ENCODE measurements at places on chromosomes 3 and 15. TPM values are rescaled to one million over a fixed set of nuclear protein-coding genes. Genes with fewer than 3 reads are reported as not detected.

C3orf22 gene
- total RNA-seq: not detected

CHST13 gene
- not detected for total RNA-seq

- no peak for DNase-seq
Measured at GRCh38 chr3:25033407-25034029, 394.5 kb upstream of the RARB start.

DNA sequence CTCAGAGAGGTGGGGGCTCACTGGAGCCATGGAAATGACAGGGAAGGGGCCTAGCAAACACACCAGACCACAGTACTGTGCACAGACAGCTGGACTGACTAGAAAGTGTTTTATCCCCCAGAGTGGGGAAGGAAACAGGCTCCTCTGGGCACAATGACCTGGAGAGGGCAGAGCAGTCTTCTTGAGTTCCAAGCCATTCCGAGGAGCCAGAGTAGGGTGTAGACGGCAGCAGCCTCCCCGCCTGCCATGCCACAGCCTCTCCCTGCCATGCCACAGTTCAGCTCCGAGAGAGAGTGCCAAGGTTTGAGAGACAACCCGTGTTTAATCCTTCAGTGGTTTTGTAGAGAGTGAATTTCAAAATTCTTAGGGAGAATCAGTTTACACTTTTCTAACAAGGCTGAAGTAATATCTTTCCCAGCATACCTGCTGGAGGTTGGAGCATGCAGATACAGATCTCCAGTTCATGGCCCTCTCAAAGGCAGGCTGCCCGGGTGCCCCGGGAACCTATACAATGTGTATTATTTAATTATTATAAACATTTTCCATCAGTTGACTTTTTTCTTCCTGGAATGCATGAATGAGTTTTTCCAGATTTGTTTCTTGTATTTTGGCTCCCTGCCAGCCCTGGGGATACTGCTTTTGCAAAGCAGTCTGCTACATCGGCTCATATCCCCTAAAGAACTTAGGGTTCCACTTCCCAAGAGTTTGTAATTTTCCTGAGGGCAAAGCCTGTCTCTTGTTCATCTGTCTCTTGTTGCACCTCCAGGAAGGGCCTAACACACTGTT is 3.2 kb downstream of the PODXL2 start:
- DNase-seq: no peak

DNA sequence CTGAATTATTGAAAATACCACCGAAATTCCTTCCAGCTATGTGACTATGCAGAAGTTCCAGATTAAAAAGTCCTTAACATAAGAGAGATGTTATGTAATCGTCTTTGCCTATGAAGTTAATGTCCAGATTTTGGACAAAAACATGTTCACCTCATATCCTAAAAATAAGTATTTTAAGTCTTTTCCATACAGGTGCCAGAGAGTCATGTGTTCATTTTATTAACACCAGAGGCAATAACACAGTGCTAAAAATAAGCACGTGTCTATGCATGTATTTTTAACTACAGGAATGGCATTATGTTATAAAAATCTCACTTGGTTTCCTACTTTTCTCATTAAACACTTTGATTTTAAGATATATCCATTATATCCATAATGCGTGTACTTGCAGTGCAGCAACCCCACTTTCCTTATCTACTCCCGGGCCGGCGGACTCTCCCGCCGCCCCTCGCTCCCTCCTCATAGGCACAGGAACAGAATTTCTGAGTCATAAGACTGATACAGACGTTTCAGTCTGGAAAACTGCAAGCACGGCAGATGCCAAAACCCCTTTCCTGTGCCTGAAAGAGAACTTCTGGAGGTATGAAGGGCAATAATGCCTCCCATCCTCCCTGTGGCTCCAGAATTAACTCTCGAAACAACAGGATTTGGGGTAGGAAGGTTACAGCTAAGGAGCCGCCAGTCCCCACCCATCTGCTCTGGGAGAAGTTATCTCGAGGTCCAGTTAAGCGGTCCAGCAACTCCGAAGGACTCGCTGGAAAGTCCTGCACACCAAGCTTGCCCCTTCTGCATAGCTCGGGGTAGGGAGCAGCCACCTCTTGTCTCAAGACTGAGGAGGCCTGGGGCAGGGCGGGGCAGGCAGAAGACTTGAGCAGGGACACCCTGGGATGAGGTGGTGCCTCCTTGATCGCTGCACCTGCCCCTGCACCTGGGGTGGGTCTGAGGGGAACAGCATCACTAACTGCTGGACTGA is 22.3 kb upstream of the PSTPIP1 start:
- DNase-seq: peak; percentile 48

DNA sequence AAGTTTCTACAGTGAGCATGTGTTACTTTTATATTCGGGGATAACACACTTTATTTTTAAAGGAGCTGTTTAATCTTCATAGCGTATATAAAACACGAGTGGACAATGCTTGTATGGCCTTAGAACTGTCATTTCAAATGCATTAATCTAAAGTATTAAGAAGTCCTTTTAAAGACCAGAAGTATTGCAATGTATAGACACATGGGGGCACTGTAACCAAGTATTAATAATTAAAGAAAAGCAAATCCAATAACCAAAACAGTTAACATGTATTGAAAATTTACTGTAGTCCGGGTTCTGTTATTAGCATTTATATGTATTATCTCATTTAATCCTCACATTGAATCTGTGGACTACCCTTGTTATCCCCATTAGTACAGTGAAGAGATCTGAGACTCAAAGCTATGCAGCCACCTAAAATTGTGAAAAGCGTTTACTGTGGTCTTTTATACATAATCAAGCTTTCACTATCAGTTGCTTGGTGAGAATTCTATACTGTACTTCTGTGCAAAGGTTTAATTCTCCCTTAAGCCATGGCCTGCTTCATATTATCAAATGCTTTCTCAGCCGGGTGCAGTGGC is 10.1 kb downstream of the ARL14 start:
- peak; percentile 37 for DNase-seq

DNA sequence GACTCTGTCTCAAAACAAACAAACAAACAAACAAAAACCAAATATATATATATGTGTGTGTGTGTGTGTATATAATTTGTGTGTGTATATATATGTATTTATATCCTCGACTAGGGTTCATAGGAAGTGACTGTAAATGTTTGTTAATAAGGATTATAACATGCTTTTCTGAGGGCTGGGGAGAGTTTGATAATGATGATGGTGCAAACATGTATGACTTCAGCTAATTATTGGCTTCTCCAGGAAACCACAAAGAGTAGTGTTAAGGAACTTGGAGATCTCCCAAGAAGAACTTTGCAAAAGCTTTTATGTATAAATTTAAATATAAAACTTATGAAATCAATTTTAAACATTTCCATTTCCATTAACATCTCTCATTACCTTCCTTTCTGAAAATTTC is 3.9 kb upstream of the OPA1 start:
- DNase-seq: no peak

DNA sequence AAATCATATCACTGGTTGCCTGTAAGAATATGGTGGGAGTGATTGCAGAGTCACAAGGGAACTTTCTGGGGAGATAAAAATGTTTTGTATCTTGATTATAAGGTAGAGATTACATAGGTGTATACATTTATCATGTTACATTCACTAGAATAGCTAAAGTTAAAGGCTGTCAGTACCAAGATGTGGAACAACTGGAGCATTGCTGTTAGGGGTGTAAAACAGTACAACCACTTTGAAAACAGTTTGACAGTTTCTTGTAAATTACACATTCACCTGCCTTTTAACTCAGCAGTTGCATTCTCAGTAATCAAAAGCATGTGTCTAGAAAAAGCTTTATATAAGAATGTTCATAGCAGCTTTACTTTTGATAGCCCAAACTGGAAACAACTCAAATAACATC is 27.6 kb downstream of the RASA2 start:
- DNase-seq: no peak

- peak; percentile 85 for DNase-seq
Measured at GRCh38 chr3:162586591-162586990, 1090.0 kb downstream of the OTOL1 start.

DNA sequence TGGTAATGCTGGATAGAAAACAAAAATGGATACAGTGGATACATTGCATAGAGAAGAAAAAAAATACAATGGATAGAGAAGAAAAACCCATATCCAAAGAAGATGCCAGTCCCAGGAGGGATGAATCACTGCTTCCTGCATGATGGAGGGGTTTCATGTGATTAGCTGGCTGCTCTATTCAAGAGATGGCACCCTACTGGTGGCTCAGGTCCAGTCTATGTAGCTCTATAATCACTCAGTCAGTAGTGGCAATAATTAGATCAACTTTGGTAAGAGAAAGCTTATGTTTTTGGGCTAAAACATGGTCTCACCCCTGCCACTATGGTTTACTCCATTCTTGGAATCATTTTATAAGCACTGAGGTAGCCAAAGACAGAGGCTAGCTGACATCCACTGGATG is 33.7 kb upstream of the NOX5 start:
- no peak for DNase-seq

DNA sequence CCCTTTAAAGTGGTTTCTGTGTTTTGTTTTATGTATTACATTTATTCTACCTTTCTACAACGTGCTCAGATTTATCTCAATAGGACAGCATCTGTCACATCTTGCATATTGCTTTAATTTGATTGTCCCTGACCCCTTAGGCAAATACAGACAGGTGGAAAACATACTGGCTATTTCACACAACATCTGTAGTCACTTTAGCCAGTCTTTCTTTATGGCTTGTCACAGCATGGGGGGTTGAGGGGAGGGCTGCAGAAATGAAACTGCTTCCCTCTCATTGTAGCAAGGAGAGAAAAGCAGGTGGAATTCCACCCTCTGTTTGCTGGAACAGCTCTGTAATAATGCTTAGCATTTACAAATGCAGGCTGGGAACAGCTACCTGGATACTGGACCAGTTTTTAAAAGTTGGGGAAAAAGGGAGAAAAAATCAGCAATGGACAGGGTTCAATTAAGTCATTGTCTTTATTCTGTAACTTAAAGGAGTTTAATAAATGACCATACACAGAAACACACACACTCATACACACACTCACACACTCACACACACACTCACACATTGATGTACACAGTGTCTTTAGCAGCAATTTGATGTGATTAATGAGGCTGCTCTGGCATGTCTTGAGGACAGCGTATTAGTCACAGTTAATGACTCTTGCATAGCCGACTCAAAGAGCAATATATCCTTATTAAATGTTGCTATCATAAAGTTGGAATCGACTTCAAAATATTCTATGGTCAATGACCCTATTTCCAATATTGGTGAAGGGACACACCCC is 283.7 kb upstream of the GBE1 start:
- DNase-seq: no peak

DNA sequence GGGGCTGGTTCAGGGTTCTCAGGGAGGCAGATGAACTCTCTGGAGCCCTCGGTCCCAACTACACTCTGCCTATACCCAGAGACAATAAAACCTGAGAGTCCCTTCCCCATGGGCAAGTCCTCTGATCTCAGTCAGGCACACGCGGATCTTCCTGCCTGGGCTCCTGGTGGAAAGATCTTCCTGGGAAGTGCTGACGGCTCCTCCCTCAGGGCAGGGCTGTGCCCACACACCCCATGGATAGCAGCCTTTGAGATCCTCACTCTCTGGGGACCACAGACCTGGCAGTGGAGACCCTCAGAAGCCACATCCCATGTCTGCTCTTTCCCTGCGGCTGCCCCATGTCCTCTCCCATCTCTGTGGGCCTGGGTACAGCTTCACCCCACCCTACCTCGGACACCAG is 10.4 kb downstream of the SH2D7 start:
- DNase-seq: no peak

GRCh38 chr15:56640127-56640526 is 93.2 kb downstream of the ZNF280D start:
- DNase-seq: no peak

DNA sequence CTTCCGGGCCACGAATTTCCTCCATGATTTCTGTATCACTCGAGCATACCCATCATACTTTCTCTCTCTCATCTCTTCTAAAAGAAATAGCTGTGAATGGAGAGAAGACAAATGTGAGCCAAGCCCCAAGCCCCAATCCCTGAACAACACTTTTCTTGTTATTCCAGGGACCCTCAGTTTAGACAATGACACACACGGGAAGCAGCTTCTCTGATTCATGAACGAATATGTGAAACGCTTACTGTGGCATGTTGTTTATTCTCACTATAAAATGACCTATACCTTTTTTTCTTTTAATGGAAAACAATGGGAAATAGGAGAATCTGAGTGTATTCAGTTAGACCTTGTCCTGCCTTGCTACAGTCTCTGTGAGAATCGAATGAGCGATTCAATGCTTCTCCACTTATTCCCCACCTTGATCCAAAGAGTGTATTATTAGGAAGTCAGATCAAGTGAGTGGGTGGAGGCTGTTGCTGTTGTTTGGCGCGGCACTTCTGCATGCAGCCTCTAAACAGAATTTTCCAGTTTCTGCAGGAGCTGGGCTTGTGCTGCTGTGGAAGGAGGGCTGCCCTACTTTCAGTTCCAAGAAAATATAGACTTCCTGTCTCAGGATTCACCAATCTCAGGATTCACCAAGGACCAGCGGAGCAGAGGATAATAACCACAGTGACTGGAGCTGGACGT is 32.4 kb upstream of the LDHAL6B start:
- DNase-seq: no peak

DNA sequence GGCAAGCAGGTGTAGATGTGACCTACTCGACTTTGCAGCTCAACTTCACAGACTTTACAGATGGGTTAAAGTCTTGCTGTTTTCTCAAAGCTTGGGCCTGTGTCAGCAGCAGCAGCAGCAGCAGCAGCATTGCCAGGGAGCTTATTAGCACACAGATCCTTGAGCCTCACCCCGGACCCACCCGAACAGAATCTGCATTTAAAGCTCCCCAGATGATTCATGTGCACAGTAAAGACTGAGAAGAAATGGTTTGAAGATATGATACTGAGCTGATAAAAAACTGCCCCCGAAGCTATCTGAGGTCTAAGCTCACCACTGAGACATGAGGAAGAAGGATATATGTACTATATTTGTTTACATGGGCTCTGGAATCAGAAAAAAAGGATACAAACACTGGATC is 231.7 kb downstream of the ARPP21 start:
- DNase-seq: no peak

DNA sequence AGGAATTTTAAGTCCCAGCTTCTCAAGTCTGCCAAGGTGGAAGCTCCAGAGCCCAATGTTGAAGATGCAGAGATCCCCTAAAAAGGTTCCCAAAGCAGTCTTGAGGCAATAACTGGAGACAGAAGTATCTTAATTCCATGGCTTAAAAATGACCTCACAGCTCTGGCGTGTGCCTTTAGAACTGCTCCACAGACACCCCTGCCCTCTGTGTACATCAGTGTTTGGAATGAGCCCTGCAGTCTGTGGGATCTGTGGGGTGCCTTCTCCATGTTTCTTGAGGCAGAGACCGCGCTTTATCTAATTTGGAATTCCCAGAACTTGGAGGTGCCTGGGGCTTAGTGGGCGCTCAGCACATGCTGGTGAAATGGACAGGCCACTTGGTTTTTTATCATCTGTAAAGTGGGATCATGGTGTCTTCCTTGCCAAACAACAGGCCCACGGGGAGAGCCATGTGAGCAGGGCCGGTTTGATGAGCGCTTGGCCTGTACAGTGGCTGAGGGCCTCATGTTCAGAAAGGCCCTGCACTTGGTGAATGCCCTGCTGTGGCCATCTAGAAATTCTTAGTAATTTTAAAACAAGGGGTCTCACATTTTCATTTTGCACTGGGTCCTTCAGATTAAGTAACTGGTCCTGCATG is 7.1 kb downstream of the ITGA11 start:
- peak; percentile 43 for DNase-seq

Measured in fibroblast of villous mesenchyme (primary cell).